ENCODE measurements at places on chromosomes 11 and 22.

DNA sequence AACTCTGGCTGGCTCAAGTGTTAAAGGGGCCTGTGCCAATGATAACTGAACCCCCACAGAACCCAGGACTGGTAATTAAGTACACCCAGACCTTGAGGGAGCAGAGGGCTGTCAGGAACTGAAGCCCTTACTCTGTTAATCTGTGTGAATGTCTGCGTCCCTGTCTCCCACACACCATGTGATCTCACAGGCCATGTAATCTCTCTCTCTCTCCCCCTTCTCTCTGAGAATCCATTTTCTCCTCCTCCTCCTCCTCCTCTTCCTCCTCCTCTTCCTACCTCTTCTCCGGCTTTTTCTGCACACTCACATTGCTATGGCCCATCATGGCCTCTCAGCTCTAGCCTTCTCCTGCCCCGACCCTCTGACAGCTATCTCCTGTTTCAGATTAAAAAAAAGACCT lies 14.6 kb upstream of the IRAG1 start:
- no peak overlapping the region for H3K27ac ChIP-seq
- no peaks in the 10 kb centered on the region for H3K36me3 ChIP-seq
- no peaks in the 10 kb centered on the region for H3K4me1 ChIP-seq
- H3K27me3 ChIP-seq = no peaks in the 10 kb centered on the region
- no peak for DNase-seq

DNA sequence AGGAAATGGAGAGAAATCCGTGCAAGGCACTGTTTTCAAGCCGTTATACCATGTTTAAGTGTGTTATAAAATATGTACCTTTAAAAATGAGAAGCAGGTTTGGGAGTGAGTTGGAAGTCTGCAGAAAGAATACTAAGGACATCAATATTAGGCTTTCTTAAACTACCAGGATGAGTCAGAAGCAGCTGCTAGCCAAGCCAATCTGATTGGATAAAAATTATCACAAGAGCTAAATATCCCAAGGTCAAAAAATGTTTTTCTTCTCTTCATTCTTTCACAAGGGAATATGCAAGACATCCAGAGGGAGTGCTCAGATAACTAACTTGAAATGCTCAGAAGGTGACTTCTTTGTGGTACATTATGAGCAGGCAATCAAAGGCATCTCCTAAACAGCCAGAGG lies 19.3 kb upstream of the CKAP5 start:
- no peak for DNase-seq
- no peak overlapping the region for H3K27ac ChIP-seq
- H3K4me3 ChIP-seq = no peak overlapping the region
- H3K27me3 ChIP-seq = no peaks in the 10 kb centered on the region

GRCh38 chr22:21867528-21868266 lies at the start of gene MAPK1:
TSS of gene MAPK1 (minus strand) at chr22:21867645. CDS start at chr22:21867440, 205 bp downstream.
- H3K36me3 ChIP-seq = peaks cover 3% of the 10 kb centered on the region
- no peaks in the 10 kb centered on the region for H3K27me3 ChIP-seq
- H3K4me3 ChIP-seq = peak within 1 kb of the TSS; percentile 91
- H3K27ac ChIP-seq = peak within 1 kb of the TSS; percentile 44

DNA sequence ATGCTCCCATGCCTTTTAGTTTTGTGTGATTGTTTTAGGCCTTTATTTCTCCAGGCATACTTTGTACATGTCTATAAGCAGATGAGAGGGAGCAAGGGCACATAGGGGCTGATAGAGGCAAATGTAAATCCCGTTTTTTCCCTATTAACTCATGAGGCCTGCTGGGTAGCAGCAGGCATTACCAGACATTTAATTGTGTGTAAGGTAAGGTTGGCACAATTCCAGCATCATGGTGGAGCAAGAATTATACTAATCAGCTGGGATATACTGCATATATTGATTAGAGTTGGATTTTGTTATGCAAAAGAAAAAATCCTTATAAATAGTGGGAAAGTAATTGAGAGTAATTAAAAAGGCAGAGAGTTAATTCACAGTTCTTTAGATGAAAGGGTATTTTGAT lies 12.2 kb downstream of the FAT3 start:
- H3K4me3 ChIP-seq = no peak overlapping the region
- H3K36me3 ChIP-seq = no peaks in the 10 kb centered on the region
- DNase-seq = no peak
- H3K27me3 ChIP-seq = no peaks in the 10 kb centered on the region
- no peak overlapping the region for H3K27ac ChIP-seq

DNA sequence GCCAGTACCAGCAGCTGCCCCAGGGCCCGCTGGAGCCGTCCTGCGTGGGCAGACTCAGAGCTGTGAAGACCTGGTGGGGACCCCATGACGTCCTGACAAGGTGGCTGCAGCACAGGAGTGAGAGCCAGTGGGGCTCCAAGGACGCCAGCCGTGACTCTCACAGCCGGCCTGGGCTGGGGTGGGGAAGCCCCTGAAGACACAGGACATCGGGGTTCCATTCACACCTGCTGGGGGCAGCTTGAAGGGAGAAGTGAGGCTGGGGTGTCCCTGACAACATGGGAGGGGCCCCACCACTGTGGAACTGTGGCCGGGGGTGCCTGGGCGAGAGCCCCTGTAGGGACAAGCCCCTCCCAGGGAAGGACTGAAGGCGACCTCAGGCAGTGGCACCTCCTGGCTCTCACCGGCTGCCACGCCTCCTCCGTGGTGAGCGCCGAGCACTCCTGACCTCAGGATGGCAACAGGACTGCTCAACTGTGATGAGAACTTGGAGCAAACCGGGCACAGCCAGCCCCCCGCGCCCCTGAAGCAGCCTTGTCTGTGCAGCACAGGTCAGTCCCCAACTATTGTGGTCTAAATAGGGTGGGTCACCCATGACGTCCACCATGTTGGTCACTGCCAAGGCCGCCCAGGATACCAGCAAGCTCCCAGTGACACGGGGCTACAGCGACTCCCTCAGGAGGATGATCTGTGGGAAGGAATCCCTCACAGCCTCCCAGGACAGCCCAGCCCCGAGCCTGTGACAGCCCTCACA lies 22.7 kb upstream of the IL17REL start:
- DNase-seq = no peak
- peaks cover 5% of the 10 kb centered on the region for H3K27me3 ChIP-seq
- no peaks in the 10 kb centered on the region for H3K4me1 ChIP-seq
- H3K36me3 ChIP-seq = no peaks in the 10 kb centered on the region
- no peak overlapping the region for H3K4me3 ChIP-seq

DNA sequence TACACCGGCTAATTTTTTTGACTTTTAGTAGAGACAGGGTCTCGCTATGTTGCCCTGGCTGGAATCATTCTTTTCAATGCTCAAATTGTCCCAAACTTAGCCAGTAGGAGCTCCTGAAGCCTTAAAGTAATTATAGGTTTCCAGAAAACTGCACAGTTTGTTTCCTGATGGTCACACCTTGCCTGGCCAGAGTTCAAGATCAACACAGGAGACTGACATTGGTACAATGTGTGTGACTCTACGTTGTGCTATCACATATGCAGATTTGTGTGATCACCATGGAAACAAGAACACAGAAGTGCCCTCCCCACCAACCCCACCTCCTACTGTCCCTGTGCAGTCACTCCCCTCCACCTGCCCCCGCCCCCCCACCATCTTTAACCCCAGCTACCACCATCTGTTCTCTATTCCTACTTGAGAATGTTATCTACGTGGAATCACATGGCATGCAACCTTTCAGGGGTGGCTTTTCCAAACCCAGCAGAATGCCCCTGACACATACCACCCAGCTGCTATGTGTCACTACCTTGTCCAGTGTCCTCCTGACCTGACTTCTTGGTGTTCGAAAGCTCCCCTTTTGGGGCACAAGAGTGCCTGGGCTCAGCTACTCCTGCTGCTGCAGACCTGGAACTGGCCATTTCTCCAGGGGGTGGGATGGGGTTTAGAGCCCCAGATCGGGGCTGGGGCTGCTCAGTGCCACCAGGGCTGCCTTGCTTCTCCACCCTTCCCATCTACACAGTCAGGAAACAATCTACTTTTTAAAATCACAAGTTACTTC lies 6.1 kb upstream of the NAP1L4 start:
- no peaks in the 10 kb centered on the region for H3K4me1 ChIP-seq
- DNase-seq = no peak
- no peaks in the 10 kb centered on the region for H3K27me3 ChIP-seq
- peaks cover 36% of the 10 kb centered on the region for H3K36me3 ChIP-seq
- H3K27ac ChIP-seq = no peak overlapping the region
- H3K4me3 ChIP-seq = no peak overlapping the region

GRCh38 chr22:30578481-30578880 lies 4.0 kb upstream of the GAL3ST1 start:
- peaks cover 61% of the 10 kb centered on the region for H3K36me3 ChIP-seq
- no peaks in the 10 kb centered on the region for H3K4me1 ChIP-seq
- H3K4me3 ChIP-seq = no peak overlapping the region
- DNase-seq = no peak
- no peak overlapping the region for H3K27ac ChIP-seq
- H3K27me3 ChIP-seq = no peaks in the 10 kb centered on the region

DNA sequence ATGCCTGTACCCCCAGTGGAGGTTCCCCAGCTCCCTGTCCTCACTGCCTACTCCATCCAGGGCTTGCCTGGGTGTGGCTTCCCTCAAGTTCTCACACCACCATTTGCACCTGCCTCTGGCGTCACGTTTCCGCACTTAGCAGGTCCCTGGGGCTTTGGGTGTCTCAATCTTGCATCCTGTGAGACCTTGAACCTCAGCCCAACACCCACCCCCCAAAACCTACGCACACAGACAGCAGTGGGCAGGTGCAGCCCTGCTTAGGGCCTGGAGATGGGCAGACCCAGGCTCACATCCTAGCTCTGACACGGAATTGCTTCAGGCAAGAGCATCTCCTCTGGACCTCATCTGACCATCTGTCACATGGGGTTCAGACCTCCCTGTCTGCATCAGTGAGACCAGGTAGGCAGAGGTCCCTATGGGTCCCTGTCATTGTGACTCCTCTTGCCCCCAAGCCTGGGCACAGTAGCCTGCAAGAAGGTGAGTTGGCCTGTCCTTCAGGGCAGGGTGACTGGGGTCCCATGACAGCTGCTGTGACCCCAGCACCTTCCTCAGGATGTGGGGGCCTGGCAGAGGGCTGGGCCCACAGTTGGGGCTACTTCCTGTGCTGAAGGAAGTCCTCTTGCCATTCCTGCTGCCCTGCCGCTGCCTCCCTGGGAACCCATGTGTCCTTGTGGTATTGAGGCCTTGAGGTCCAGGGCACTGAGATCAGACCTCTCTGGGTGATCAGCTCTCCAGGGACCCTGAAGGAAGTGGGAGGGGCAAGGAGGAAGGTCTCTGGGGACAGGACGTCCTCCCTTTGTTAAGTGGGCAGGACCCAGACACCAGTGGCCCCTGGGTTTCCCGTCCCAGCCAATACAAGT lies 2.0 kb downstream of the SIPA1 start:
- H3K27ac ChIP-seq = no peak overlapping the region
- no peak for DNase-seq
- H3K4me1 ChIP-seq = no peaks in the 10 kb centered on the region
- H3K4me3 ChIP-seq = no peak overlapping the region

GRCh38 chr11:32891657-32892354 lies 805 bp upstream of the QSER1 start:
- peaks cover 3% of the 10 kb centered on the region for H3K4me1 ChIP-seq
- H3K4me3 ChIP-seq = peak overlapping the region; percentile 87
- DNase-seq = no peak
- H3K27me3 ChIP-seq = peaks cover 39% of the 10 kb centered on the region
- peak overlapping the region; percentile 93 for H3K27ac ChIP-seq
- H3K36me3 ChIP-seq = no peaks in the 10 kb centered on the region

- DNase-seq = no peak
- H3K4me1 ChIP-seq = no peaks in the 10 kb centered on the region
- no peaks in the 10 kb centered on the region for H3K36me3 ChIP-seq
- H3K4me3 ChIP-seq = no peak overlapping the region
- H3K27ac ChIP-seq = no peak overlapping the region
- H3K27me3 ChIP-seq = no peaks in the 10 kb centered on the region
Observed at GRCh38 chr11:17812091-17812864, 77.7 kb downstream of the KCNC1 start.

DNA sequence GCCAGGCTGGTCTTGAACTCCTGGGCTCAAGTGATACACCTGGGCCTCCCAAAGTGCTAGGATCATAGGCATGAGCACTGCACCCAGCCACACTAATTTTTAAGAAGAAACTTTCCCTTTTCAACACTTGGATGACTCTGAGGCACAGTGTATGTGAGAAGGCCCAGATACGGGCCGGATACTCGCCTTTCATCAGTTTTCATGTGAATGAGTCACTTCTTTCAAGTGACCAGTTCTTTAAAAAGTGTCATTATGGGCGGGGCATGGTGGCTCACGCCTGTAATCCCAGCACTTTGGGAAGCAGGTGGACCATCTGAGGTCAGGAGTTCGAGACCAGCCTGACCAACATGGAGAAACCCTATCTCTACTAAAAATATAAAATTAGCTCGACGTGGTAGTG lies 120.8 kb downstream of the CTTN start:
- H3K27ac ChIP-seq = no peak overlapping the region
- H3K36me3 ChIP-seq = no peaks in the 10 kb centered on the region
- DNase-seq = no peak
- no peaks in the 10 kb centered on the region for H3K4me1 ChIP-seq

GRCh38 chr22:37095113-37095512 lies 14.4 kb downstream of the TMPRSS6 start:
- no peak for DNase-seq
- no peaks in the 10 kb centered on the region for H3K36me3 ChIP-seq
- H3K4me1 ChIP-seq = peaks cover 3% of the 10 kb centered on the region
- H3K27me3 ChIP-seq = no peaks in the 10 kb centered on the region

- no peaks in the 10 kb centered on the region for H3K36me3 ChIP-seq
- H3K27me3 ChIP-seq = peaks cover 7% of the 10 kb centered on the region
- H3K27ac ChIP-seq = no peak overlapping the region
Observed at GRCh38 chr22:49683032-49683431, 144.6 kb downstream of the BRD1 start.

DNA sequence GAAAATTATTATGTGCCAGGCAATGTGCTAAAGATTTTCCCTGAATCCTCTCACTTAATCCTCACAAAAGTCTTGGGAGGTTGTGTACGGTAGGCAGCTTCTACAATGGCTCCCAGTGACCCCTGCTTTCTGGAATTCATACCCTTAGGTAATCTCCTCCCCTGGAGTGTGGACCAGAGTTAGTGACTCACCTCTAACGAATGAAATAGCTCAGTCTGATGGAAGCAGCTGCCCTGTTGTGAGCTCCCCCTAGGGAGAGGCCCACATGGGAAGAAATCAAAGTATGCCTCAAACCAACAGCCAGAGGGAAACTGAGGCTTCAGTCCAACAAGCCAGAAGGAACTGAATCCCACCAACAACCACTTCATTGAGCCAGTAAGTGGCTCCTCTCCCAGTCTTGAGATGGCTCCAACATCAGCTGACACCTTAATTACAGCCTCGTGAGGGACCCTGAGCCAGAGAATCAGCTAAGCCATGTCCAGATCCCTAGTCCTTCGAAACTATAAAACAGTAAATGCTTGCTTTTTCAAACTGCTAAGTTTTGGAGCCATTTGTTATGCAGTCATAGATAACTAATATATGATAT lies 98.9 kb upstream of the ISX start:
- H3K4me1 ChIP-seq = peaks cover 10% of the 10 kb centered on the region
- peak; percentile 59 for DNase-seq
- no peak overlapping the region for H3K27ac ChIP-seq
- H3K27me3 ChIP-seq = no peaks in the 10 kb centered on the region
- H3K36me3 ChIP-seq = no peaks in the 10 kb centered on the region

GRCh38 chr22:40180403-40180802 lies 2.7 kb downstream of the TNRC6B start:
- H3K4me1 ChIP-seq = peaks cover 20% of the 10 kb centered on the region
- no peaks in the 10 kb centered on the region for H3K27me3 ChIP-seq
- H3K36me3 ChIP-seq = no peaks in the 10 kb centered on the region
- H3K27ac ChIP-seq = no peak overlapping the region
